Stimulated activated CD8-positive, alpha-beta memory T cell treated with anti-CD3 and anti-CD28 coated beads, Interleukin-4, amount 100 ng/mL, for 4 hours (primary cell): ENCODE measurements at places on chromosomes 16 and 17.

DNA sequence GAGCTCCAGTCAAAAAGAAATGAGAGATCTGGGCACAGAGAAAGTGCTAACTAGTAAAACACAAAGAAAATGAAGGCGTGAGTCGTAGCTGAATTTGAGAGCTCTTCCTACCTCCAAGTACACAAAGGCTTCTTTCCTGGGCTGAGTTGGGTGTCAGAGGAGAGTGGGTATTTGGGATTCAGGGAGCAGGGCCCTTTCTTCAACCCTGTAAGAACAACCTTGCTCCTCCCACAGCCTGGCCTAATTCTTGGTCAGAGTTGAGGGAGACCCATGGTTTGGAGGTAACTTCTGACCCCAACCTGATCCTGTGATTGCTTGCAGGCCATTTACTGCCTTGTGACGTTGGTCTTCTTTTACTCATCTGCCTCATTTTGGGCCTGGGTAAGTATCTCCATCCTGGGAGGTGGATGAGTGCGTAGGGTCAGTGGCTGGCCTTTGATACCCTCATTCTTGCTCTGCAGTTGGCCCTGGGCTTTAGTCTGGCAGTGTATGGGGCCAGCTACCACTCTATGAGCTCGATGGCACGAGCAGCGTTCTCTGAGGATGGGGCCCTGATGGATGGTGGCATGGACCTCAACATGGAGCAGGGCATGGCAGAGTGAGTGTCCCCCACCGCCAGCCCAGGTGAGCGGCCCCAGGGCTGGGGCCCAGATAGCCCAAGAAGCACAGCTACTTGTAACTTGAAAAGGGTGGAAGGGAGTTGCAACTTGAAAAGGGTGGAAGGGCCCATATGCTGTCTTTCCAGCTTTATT, 1.3 kb downstream of the TMEM208 start:
- DNase-seq, result no peak

DNA sequence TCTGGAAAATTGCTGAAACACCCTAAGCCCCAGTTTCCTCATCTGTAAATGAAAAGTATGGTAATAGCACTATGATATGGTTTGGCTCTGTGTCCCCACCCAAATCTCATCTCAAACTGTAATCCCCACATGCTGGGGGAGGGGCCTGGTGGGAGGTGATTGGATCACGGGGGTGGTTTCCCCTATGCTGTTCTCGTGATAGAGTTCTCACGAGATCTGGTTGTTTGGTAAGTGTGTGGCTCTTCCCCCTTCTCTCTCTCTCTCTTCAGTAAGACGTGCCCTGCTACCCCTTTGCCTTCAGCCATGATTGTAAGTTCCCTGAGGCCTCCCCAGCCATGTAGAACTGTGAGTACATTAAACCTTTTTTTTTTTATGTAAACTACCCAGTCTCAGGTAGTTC, 490.7 kb downstream of the TMEM114 start:
- no peak for DNase-seq

- no peak for DNase-seq
These were observed 15.0 kb downstream of the SLC16A3 start for GRCh38 chr17:82243648-82244412.

GRCh38 chr16:29971304-29971703, 2.4 kb upstream of the TAOK2 start:
- no peak for DNase-seq

DNA sequence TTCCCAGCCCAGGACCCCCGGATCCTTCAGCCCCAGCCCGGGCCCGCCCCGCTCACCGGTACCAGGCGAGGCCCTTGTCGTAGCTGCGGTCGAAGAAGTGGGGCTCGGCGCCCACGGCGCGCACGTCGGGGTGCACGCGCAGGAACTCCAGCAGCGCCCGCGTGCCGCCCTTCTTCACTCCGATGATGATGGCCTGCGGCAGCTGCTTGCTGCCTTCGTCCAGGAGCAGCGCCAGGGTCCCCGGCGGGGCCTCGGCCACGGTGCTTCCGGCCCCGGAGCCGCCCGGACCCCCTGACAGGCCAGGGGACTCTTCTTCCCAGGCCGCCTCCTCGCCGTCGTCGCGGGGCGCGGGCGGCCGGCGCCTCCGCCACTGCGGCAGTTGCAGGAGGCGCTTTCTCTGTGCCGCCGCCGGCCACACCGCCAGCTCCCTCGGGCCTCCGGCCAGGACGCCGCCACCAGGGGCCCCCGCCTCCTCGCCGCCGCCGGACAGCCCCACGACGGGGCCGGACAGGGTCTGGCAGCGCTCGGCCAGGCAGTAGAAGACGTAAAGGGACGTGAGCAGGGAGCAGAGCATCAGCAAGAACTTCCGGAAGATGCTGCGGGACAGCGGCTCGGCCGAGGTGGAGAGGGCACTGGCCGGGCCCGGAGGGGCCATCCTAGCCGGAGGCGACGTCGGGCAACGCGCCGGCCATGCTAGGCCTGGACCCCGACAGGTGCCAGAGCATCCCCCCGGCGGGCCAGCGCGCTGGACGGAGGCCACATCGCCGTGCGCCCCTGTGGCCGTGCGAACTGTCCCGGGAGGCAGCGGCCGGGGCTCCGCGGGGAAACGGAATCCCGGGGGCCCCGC, 1.0 kb downstream of the HS3ST3A1 start:
- no peak for DNase-seq

DNA sequence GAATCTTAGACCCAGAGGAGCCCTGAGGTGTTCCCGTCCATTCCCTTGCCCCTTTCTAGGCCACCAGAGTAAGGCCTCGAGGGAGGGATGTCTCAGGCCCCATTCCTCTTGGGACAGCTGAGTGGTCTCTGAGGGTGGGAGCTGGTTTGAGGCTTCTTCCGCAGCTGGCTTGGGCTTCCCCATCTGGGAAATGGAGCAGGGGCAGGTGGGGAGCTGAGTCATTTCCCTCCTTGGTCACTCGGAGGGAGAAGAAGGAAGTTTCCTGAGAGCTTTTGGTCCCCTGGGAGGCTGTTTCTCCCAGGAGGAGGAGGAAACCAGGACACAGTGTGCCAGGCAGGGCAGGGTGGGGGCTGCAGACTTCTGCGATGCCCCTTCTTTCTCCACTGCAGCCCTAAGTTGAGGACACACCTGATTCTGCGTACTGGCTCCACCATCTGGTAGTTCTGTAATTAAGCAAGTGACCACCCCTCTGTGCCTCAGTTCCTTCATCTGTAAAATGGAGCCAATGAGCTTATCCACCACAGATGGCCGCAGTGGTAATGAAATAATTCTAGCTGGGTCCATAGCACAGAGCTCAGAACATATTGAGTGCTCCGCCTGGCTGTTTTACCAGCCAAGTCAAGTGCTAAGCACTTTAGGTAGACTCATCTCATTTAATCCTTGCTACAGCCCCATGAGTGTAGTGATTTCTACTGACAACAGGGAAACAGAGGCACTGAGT, 1.6 kb upstream of the KCNJ12 start:
- DNase-seq, result no peak

GRCh38 chr17:49031965-49032928, 35.1 kb downstream of the IGF2BP1 start:
- no peak for DNase-seq
